Astrocyte of the cerebellum (primary cell): ENCODE measurements at places on chromosomes 16 and 17.

DNA sequence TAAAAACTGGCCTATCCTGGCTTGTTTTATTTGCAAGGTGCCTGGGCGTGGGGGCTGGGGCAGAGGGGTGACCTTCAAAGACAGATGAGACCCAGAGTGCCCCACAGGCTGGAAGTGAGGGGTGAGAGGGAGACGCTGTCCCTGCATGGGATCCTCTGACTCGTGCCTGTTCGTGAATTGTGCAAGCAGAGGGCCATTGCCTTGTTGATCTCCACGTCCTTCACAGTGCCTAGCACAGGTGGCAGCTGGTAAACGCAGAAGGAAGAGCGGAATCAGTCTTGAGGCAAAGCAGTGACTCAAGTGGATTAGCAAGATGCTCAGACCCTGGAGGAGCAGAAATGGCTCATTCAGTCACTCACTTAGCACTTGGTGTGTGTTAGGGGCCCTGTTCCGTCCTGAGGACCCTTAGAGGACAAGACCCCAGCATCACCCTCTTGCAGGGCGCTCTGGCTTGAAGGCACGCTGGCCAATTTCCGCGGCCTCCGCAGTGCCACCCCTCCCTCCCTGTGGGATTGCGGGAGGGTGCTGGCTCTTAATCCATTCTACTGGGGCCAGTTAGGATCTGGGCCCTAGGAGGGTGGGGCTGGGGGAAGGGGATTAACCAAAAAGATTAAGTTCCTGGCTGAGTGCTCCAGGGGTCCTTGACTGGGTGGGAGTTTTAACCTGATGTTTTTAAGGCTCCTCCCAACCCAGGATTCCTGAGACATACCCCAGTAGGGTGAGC is 151.2 kb downstream of the CCDC182 start:
- no peak for DNase-seq

DNA sequence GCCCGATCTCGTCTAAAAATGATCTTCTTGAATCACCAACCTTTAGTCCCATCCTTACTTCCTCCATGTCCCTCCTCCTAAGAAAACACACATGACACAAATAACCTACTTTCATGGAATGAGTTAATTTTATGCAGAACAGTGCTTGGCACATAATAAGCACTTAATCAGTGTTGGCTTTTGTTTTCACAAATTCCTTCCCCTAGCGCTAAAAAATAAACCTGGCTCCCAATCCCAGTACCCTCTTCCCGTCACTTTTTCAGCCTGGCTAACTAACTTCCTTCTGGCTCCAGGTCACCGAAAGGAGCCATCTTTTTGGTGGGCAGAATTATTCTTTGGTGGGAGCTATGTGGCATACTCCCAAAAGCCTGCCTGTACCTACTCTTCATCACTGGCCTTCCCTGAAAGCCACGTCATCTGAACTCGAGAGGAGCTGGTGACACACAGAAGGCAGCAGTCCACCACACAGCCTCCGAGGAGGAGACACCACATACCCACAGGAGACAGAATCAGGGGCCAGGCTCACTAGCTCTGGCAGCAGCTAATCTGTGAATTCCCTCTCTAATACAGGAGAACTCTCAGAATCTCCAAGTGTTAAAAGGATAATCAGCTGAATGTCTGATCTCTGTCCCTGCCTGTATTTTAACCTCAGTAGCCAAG is 114.5 kb downstream of the SMG6 start:
- DNase-seq: no peak

- DNase-seq: no peak
These were observed 789 bp upstream of the PIPOX start for GRCh38 chr17:29042026-29042678.

GRCh38 chr17:48616717-48617470 is 1.8 kb upstream of the HOXB8 start:
- no peak for DNase-seq

GRCh38 chr17:36578671-36579070 is 13.0 kb upstream of the DHRS11 start:
- no peak for DNase-seq

GRCh38 chr17:52410781-52411180 is 252.3 kb upstream of the CA10 start:
- DNase-seq: no peak

GRCh38 chr17:14299280-14300141 is 1.4 kb upstream of the HS3ST3B1 start:
- DNase-seq: no peak

DNA sequence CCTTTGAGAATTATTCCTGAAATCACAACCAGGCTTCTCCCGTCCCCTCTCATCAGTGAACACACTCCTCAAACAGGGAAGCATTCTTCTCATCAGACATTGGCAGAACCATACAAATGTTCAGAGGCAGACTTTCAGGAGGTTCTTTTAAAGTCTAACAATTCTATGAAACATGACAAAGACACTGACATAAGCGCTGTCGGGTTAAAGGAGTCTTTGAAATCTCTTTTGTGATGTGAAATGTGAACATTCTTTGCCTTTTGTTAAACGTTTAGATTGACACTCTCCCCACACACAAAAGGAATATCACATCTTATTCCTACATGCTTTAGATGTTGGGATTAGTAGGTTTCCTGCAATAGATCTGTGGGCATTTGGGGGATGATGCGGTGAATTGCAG is 63.9 kb downstream of the NETO2 start:
- DNase-seq: no peak

GRCh38 chr16:49524216-49524946 is 150.8 kb downstream of the C16orf78 start:
- DNase-seq: no peak

DNA sequence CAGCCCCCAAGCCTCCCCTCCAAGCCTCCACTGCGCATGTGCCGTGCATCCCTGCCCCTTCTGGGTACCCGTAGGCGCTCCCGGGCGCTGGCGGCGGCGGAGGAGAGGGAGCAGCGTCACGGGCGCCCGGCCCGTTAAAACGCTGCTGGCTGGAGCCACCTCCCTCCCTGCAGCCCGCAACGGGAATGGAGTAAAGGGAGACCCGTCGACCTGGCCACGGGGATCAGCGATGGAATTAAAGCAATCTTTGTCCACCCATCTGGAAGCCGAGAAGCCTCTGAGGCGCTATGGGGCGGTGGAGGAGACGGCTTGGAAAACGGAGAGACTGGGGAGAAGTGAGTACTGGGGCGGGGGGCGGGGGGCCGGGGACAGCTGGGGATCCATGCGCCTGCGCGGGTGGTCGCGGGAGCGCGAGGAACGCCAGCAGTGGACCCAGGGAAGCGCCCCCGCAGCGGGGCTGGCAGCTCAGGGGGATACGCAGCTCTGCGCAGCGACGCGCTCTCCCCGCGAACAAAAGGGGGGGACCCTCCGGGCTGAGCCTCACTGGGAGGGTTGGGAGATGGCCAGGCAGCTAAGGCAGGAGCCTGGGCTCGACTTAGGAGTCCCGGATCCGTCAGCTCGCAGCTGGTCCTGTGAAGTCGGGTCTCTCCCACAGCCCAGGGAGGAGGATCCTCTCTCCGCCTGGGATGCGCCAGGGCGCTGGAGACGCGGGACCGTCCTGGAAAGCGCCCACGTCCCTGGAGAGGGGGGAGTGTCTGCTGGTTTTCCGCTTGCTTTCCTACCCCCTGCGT is at the start of gene BMERB1:
Gene BMERB1, plus strand, starts transcription at position 164 of the 791 bp plus-strand sequence. Its CDS starts 66 bp downstream, at position 230.
- no peak for DNase-seq

GRCh38 chr16:80347900-80348299 is 192.9 kb upstream of the DYNLRB2 start:
- DNase-seq: no peak

DNA sequence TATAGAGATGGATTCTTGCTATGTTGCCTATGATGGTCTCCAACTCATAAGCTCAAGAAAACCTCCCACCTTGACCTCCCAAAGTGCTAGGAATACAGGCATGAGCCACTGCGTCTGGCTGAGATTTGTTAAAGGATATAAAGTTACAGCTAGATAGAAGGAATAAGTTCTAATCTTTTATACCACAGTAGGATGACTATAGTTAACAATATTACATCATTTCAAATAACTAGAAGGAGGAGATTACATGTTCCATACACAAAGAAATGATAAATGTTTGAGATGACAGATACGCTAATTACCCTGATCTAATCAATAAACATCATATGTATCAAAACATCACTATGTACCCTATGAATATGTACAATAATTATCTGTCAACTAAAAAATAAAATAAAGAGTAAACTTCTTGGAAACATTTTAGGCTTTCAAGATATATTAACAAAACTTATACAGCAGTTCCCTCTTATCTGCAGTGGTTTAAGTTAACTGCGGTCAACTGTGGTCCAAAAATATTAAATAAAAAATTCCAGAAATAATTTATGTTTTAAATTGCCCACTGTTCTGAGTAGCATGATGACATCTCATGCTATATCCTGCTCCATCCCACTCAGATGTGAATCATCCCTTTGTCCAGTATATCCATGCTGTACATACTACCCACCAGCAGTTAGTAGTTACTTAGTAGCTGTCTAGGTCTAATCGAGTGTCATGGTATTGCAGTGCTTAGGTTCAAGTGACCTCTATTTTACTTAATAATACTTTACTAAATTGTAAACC is 129.2 kb upstream of the NACA2 start:
- DNase-seq: no peak

GRCh38 chr16:4392382-4393239 is 21.0 kb downstream of the VASN start:
- no peak for DNase-seq

DNA sequence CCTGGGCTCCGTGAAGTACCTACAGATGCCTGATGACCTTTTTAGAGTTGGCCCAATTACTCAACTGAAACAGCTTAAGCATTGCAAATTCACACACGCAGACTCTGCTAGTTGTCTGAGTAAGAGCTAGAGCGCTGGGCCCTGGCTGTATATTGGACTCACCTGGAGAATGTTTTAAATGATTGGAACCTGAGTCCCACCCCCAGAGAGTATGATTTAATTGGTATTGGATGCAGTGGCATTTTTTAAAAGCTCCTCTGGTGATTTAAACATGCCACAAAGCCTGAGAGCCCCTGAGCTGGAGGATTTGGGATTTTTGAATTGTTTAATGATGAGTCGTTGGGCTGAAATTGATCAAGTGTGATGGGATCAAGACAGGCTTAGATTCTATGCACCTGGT is 143.9 kb upstream of the SDK2 start:
- no peak for DNase-seq

DNA sequence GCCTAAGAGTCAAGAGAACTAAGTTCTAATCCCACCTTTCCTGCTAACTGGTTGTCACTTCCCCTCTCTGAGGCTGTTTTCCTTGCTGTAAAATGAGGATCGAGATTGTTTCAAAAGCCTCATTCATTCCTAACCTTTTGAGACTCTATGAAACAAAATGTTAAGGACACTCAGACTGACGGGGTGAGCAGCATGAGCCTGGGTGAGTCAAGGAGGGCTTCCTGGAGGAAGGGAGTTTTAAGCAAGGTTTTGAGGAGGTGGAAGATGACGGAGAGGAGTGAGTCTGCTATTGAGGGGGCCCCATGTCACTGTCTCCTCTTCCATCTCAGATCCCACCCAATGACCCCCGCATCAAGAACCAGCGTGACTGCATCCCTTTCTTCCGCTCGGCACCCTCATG is 4.1 kb downstream of the EPX start:
- no peak for DNase-seq

GRCh38 chr17:16091773-16092172 is 92.1 kb downstream of the TTC19 start:
- DNase-seq: no peak

GRCh38 chr17:12415031-12415430 is 250.7 kb upstream of the MYOCD start:
- DNase-seq: peak; percentile 12

DNA sequence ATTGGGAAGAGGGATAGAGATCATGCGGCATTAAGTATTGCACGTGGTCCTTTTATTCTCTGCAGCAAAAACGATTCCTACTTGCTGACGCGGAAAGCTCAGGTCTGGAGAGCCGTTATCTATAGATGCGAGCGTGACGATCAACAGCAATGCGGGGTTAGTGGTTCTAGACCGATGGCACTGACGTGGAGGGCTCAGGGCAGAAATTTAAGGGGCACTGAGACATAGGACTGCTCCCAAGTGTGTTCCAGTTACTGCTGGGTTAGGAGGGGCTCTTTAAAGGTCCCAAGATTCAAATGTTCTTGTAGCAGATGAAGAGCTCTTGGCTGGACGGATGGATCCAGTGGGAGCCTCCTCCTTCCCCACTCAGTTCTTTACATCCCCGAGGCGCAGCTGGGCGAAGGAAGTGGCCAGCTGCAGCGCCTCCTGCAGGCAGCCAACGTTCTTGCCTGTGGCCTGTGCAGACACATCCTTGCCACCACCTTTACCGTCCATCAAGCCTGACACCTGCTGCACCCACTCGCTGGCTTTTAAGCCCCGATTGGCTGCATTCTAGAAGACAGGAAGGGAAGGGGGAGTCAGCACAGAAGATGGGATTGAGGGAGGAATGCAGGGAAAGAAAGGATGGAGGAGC is 732 bp upstream of the EXOSC6 start:
- DNase-seq: no peak

DNA sequence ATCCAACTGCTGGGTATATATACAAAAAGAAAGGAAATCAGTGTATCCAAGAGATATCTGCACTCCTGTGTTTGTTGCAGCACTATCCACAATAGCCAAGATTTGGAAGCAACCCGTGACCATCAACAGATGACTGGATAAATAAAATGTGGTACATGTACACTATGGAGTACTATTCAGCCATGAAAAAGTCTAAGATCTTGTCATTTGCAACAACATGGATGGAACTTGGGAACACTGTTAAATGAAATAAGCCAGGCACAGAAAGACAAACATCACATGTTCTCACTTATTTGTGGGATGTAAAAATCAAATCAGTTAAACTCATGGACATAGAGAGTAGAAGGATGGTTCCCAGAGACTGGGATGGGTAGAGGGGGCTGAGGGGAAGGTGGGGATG is 620.7 kb downstream of the RBFOX1 start:
- no peak for DNase-seq

DNA sequence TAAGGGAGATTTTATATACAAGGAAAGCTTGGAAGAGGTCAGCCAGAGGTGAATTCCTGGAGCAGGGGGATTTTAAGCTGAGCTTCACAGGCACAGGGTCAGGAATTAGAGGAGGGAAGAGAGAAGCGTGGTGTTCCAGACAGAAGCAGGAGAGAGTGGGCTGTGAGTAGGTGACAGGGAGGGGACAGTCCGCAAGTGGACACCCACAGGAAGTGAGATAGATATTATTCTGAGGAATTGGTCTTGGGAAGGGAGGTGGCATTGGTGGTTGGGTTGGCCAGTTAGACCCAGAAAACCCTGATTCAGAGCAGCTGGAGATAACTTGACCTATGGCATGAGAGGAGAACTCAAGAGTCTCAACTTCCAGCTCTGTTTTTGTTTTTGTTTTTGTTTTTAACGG is 14.7 kb downstream of the PHB1 start:
- DNase-seq: no peak
